Hematopoietic multipotent progenitor cell treated with erythropoietin and hydrocortisone succinate and interleukin-3 and kit ligand, for 8 days (in vitro differentiated cells): ENCODE measurements at places on chromosomes 13 and 19.
A peak's percentile ranks its signal among the peaks of the same experiment; 100 is the strongest.

GRCh38 chr13:31725841-31726240 lies 13.5 kb upstream of the RXFP2 start:
- DNase-seq, result no peak

DNA sequence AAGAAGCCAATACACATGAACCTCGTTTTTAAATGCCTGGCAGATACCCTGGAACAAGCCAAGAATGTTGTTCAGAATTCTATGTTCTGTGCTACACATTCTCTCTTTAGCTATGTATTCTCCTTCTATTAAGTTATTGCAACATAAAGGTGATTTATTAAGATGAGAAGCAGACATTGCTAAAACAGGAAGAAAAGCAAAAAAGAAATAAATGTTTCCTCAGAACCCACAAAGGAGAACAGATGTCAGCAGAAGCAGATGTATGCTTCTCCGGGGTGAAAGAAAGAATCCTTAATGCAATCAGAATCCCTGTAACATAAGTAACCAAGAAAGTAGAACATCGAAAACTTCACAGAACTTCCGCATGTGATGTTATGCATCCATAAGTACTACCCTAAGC lies 302.9 kb downstream of the DCT start:
- DNase-seq, result no peak

DNA sequence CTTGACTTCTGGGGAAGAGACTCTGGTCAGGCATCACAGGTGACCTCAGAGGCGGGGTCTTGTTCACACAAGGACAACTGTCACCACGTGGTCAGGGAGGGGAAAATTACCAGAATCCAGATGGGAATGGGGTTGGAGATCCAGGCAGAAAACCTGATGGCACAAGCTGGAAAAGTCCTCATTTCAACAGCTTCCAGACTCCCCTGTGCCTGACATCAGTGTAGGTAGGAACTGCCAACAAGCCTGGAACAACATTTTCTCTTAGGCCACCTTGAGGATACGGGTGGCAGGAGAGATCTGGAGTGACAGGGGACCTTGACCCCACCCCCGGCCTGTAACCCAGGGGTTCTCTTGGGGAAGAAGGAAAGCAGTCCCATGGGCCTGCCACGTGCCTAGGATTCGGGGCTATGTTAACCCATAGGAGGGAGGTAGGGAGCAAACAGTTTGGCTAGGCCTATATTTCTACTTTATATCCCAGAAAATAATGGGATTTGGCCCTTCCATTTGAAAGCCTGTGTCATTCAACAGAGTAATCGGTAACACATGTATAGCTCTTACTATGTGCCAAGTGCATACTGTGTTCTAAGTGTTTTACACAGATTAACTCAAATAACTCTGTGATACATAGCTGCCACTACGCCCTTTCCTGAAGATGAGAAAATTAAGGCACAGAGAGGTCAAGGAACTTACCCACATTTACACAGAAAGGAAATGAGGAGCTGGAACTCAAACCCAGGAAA lies 44.9 kb upstream of the C13orf42 start:
- no peak for DNase-seq

GRCh38 chr13:100517728-100518127 lies 70.9 kb downstream of the GGACT start:
- DNase-seq, result no peak

DNA sequence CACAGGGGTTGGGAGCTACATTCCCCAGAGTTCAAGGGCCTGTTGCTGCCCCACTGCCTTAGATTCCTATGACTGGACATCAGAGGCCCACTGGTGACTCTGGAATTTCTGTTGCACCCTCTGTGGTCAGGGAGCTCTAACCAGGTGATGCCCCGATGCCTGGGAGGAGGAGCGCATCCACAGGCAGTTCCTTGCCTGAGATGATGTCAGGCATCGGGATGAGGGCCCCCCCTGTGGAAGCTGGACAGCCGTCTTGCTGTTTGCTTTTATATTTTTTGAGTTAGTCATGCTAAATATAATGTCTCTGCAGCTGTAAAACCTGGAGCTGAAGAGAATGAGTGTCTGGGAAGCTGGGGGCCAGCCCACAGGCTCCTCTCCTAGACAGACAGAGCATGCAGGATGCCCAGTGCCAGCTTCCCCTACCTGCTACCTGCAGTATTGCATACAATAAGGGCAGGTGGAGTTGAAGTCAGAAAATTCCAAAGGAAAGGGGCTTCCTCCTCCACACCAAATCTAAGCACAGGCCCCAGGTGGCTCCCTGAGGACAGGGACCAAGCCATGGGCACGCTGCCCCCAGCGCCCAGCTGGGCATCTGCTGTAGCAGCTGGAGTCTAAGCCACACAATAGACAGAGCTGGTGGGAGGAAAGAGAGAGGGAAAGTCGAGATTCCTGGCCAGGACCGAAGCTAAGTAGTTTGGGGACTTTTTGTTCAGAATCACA lies 16.2 kb downstream of the COL4A2 start:
- DNase-seq, result no peak

DNA sequence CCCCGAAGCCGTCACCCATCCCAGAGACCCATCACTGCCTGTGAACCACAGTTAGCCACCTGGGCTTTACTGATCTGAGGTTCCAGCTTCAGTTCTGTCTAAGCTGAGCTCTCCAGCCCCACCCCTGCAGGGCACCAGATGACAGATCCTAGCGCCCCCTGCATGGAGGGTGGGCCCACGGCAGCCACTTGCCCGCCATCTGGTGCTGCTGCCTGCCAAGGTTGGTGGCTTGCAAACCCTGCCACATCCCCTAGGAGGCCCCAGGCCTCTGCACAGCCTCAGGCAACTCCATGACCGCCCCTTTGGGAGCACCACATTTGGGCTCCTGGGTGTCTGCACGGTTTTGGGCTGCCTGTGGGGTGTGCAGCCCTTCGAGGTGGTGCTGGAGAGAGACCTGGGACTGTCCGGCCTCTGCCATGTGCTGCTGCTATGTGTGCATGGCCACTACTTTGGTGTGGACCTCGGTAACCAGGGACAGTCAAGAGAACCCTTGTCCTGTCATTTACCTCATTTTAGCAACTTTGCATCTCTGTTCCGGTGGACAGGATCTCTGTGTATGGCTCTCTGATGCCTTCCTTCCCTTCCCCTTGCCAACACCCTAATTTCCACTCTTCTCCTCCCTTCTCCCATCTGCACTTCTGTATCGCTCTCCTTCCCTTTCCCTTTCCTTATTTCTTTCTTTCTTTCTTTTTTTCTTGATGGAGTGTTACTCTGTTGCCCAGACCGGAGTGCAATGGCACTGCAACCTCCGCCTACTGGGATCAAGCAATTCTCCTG lies 17.4 kb upstream of the SDHAF1 start:
- DNase-seq, result peak; percentile 67

GRCh38 chr19:7540761-7541474 lies 5.4 kb downstream of the PNPLA6 start:
- DNase-seq, result peak; percentile 96

DNA sequence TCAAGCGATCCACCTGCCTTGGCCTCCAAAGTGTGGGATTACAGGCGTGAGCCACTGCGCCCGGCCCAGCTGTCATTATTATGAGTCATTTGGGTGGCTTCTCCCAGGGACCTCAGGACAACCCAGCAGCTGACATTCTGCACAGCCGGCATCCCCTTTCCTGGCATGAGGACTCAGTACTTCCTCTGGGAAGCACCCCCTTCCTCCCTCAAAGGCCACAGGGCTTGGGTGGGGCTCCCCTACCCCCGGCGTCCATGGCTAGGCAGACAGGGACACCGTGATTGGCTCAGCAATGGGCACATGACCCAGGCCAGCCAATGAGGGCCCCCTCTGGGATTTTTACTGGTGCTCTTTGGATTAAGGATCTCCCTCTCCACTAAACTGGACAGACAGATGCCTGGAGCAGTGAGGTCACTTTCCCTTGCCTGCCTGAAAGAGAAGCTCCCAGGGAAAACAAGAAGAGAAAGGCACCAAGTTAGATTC lies 6.0 kb downstream of the KANK2 start:
- DNase-seq, result peak; percentile 61

DNA sequence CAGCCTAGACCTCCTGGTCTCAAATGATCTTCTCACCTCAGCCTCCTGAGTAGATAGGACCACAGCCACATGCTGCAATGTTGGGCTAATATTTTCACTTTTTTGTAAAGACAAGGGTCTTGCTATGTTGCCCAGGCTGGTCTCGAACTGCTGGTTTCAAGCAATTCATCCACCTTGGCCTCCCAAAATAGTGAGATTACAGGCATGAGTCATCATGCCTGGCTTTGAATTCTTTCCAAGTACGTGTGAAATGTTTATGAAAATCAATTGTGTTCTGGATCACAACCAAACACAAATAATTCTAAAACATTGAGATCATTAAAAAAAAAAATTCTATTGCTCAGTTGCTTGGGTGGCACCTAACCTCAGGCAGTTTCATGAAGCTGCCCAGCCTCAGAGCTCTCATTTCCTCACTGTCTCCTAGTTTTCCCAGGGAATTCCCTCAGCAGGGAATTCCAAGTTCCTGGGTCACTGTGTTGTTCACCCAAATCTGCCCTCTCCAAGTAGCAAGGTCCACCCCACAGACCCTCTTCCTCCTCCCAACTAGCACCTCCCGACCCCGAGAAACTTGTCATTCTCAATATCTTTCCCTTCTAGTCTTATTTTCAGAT lies 44.8 kb downstream of the ING1 start:
- no peak for DNase-seq

DNA sequence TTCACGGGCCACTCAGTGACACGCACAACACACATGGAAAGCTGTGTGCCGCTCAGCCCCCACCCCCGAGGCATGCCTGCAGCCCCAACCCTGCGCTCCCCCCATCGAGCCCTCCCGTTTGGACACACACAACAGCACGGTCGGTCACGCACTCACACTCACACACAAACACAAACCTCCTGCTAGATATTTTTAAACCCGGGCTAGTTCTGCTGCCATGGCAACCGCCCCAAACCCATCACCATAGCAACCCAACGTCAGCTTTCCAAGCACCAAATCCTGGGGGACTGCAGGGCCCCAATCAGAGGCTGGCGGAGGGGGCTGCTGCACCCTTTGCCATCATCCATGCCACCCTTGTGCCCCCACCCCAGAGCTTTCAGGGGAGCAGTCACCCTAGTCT lies 2.5 kb upstream of the NOVA2 start:
- no peak for DNase-seq

- DNase-seq, result peak; percentile 81
These were observed 23.7 kb downstream of the SLC6A16 start for GRCh38 chr19:49301165-49301865.

- no peak for DNase-seq
These were observed 107.2 kb downstream of the KCNRG start for GRCh38 chr13:50122455-50122854.

GRCh38 chr13:110017379-110017778 lies 231.0 kb upstream of the IRS2 start:
- DNase-seq, result no peak

DNA sequence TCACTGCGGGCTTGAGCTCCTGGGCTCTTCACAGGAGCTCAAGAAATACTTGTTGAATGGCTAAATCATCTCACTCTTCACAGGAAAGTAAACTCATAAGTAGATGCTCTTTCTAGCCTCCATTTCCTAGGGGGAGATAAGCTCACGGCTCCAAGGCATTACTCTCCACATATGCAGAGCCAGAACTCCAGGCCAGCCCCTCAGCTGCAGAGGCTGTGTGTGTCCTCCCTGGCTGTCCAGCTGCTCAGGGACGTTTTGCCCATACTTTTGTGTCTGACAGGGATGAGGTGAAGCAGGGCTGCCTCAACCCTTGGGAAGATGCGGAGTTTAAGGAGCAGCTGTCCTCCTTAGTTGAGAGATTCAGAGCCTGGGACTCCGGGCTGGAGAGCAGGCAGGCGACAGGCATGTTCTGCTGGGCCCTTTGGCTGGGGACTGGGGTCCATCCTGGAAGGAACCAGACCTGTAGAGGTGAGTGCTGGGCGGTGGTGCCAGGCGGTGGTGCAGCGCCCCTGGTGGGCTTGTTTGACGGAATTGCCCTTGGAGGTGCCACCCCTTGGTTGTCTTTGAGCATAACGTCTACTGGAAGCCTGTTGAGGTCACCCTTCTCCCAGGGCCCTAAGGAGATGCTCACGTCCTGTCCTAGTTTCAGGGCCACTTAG lies 20.5 kb upstream of the SLC15A1 start:
- no peak for DNase-seq

- DNase-seq, result no peak
These were observed 2.4 kb downstream of the SIGLECL1 start for GRCh38 chr19:51253088-51253806.

DNA sequence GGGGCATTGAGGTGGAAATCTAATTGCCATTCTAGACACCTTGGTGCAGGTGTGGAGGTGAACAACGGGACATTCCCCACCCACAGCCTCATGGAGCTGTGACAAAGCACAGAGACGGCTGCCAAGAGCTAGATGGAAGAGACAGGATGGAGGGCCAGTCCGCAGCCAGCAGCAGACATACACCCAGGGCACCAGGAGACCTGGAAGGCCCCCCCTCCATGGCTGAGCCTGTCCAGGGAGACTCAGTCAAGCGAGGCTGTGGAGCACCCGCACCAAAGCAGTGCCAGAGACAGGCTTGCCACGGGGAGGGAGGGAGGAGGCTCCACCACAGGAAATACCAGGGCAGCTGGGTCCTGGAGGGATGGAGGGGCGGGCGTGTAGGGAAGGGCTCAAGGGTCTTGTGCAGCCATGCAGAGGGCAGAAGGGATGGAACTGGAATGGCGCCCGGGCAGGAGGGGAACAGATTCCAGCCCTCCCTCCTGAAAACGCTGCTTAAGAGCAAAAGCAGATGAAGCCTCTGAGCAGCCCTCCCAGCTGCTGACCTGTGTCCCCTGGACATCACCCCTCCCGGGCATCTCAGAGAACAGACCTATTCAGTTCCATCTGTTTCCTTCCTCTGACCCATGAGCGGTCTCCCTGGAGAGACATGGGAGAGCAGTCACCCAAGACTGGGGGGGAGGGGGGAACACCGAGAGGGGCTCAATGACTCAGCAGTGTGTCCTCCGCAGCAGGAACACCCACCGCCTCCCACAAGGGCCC lies 14.4 kb downstream of the EPS15L1 start:
- no peak for DNase-seq

GRCh38 chr19:39705578-39706188 lies 1.4 kb downstream of the LGALS14 start:
- no peak for DNase-seq

DNA sequence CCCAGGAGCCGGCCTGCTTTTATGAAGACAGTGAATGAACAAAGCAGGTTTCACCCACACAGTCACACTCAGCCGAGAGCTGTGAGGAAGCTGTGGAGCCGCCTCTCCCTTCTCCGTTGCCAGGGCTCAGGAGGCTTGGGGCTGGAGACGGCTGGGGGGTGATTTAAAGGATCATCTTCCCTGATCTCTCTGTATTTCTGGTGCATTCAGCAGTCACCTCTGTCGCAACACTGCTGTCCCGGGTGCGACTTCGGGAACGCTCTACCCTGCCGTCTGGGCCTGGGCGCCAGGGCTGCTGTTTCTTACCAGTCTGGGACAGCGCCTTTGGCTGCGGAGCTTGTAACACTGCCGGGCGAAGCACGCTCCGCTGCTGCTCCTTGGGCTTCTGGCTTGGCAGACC lies 18.1 kb downstream of the CAPS start:
- DNase-seq, result no peak

GRCh38 chr13:20716951-20717350 lies 13.5 kb downstream of the IL17D start:
- no peak for DNase-seq

- peak; percentile 95 for DNase-seq
These were observed 43.6 kb downstream of the RUBCNL start for GRCh38 chr13:46343279-46343994.

GRCh38 chr13:55091172-55091571 lies 2049.5 kb upstream of the PRR20A start:
- DNase-seq, result no peak
